Suppressor macrophage treated with lipopolysaccharide for 4 hours (primary cell): ENCODE measurements at places on chromosomes 12 and 14.
A peak's percentile ranks its signal among the peaks of the same experiment; 100 is the strongest.

GRCh38 chr14:51180577-51180976 is 59.5 kb upstream of the TMX1 start:
- peak; percentile 9 for DNase-seq

DNA sequence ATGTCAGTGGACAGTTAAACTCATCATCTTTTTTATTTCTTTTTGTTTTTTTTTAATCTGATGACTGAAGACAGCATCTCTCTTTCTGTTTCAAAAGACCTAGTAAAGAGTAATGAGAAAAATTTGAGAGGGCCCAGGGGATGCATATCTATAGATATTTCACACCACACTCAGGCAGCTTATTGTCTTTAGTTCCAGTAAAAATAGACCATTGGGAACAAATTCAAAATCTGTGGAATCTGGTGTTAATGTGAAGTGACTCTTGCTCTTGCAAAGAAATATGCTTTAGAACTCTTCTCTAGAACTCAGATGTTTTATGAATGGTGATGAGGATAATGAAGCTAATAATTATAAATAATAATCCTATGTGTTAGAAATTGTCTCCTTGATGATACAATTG is 214.5 kb upstream of the ATP2B1 start:
- DNase-seq = no peak

DNA sequence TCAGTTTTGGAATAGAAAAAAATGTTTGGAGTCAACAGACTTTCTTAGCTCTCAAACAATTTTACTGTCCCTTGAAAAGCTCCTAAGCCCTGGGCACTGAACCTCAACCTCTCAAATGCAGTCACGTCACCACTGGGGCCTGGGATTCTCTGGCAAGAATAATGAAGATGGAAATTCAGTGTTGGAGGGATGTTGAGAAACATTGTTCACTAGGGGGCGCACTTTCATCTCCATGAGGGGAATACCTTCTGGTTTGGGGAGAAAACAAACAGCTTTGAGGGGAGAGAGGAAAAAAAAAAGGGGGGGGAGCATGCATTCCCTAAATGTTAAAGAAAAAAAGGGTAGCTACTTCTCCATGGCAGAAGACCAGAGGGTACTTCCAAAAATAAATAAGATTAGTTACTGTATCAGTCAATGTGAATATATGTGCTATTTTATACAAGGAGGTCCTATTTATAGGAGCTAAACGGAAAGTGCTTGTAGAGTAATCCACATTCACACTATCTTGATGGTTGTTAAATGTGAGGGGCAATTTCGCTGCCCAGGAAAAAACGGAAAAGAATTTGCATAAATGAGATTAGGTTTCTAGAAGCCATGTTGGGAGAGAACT is 5.8 kb upstream of the TBPL2 start:
- DNase-seq = peak; percentile 86

- no peak for DNase-seq
Observed at GRCh38 chr12:9773216-9773877, 12.6 kb upstream of the CD69 start.

DNA sequence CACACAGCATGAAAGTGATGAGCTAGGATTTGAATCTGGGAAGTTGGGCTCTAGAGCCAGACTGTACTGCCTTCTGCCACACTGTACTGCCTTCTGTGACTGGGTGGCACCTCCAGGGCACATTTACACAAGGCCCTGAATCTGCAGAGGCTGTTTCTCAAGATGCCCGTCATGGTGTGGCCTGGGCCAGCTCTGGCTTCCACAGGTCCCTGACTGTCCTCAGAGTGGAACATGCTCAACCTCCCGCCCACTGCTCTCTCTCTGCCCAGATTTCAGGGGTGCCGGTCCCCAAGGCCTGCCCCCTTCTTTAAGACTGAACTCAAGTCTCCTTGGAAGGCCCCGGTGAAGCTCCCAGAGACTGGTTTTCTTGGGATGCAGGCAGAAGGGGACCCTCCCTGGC is 50.2 kb downstream of the C14orf132 start:
- no peak for DNase-seq

- no peak for DNase-seq
Observed at GRCh38 chr12:121814429-121815119, 10.8 kb downstream of the SETD1B start.

DNA sequence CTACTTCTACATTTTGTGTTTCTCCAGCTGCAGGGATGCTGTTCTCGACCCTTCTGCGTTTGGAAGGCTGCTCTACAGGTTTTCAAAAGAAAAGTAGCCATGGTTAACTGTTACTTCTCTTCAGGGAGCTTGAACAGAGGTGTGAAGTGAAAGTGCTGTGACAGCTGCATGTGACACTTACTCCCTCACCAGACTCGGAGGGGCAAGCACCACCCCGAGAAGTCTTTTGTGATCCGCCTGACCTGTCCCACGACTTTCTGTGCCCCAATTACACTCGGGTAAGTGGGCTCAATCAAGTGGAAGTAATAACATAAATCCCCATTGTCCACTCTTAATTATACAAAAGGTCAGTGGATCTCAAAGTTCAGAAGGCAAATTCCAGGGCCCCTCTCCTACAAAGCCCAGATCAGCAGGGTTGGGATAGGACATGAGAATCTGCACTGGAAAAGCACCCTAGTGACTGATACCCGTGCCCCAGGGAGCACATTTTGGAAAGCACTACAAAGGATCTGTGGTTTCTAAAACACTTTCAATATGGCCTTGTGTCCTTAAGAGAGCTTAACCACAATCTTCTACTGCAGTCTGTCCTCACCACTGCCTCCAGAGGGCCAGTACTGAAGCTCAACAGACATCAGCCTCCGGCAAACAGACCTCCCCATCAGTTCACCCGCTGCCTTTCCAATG is 11.5 kb downstream of the FICD start:
- DNase-seq = no peak

GRCh38 chr12:43891856-43892574 is 56.1 kb downstream of the TMEM117 start:
- DNase-seq = no peak

DNA sequence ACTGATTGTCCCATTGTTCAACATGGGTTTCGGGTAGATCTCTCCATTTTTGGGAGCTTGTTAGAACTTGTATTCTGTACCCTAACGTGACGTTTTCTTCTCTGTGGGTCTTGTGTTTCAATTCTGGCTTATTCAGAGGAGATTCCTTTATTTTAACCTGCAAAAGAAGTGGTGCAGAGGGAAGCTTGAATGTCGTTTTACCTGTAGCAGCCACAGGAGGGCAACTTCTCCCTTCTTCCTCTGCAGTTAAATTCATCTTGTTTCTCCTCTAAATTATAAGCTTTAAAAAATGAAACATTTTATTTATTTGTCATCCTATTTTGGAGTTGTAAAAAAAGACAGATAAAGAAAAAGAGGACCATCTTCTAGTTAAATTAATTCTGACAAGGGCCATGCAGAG is 13.7 kb upstream of the CLEC4D start:
- DNase-seq = no peak

GRCh38 chr12:83010169-83010804 is 323.6 kb downstream of the TMTC2 start:
- no peak for DNase-seq
